ENCODE measurements at places on chromosomes 11 and 22. TPM values are rescaled to one million over a fixed set of nuclear protein-coding genes. Genes with fewer than 3 reads are reported as not detected.

DNA sequence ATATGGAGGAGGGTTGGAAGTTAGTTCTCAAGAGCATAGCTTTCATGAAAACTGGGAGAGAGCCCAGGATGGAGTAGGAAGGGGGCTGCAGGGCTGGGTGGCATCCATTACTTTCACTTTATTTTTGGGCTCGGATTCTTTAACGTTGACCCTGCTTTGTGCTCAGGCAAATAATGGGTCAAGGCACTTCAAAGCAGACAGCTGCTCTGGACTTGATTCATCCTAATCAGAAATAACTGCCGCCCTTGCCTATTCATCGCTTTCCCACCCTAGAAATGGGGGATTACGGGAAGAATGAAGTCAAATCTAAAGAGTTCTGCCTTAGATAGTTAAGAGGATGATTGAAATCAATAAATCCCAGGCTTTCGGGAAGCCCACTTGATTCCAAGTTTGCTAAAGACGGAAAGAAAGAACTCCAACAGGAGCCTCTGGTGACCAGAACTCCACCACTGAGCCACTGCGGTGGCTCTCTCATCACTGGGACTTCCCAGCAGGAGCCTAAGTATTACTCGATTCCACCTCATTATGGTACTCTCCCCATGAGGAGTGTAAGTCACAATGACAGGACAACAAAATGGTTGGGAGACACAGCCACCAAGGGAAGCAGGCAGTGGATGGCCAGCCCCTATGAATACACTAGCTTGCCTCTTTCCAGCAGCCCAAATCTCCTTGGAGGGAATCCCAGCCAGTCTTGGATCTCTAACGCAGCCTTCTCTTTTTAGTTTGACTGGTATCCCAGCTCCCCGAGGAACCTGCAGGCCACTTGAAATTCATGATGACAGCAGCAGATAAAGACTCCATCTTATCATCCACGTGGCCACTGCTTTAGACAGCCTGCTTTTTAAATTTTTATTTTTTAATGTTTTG, 815.5 kb downstream of the NTM start:
- no peak for DNase-seq

GRCh38 chr11:116300232-116300631, 472.6 kb downstream of the BUD13 start:
- peak; percentile 47 for DNase-seq

GRCh38 chr11:105202844-105203548, 63.4 kb upstream of the CARD18 start:
- DNase-seq = no peak

DNA sequence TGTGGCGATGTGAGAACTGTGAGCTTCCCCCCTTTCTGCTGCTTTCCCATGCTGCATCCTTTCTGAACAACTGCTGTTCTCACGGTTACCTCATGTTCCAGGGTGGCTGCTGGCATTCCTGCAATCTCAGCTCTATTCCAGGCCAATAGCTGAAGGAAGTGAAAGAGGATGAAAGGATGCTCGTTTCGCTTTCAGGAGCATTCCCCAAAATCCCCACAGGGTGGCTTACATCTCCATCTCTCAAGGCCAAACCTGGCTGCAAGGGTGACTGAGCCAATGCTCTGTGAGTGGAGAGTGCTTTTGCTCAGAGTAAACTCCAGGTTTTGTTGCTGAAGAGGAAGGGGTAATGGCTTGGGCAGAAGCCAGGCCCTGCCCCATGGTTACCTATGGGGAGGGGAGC, 848.2 kb downstream of the BRD1 start:
- no peak for DNase-seq

MIOX gene
- total RNA-seq = not detected

MS4A15 gene
- 0.52 TPM for total RNA-seq
